Dermis microvascular lymphatic vessel endothelial cell (primary cell): ENCODE measurements at places on chromosomes 2 and 18.

GRCh38 chr2:200235533-200235932 lies 71.0 kb upstream of the SPATS2L start:
- no peak for DNase-seq

GRCh38 chr18:26909599-26910290 lies 44.2 kb upstream of the AQP4 start:
- no peak for DNase-seq

GRCh38 chr2:136085453-136086209 lies 32.3 kb downstream of the CXCR4 start:
- no peak for DNase-seq

- no peak for DNase-seq
Observed at GRCh38 chr18:27447451-27447881, 262.4 kb upstream of the CHST9 start.

GRCh38 chr2:61434314-61434713 lies 36.6 kb downstream of the USP34 start:
- DNase-seq, result no peak

DNA sequence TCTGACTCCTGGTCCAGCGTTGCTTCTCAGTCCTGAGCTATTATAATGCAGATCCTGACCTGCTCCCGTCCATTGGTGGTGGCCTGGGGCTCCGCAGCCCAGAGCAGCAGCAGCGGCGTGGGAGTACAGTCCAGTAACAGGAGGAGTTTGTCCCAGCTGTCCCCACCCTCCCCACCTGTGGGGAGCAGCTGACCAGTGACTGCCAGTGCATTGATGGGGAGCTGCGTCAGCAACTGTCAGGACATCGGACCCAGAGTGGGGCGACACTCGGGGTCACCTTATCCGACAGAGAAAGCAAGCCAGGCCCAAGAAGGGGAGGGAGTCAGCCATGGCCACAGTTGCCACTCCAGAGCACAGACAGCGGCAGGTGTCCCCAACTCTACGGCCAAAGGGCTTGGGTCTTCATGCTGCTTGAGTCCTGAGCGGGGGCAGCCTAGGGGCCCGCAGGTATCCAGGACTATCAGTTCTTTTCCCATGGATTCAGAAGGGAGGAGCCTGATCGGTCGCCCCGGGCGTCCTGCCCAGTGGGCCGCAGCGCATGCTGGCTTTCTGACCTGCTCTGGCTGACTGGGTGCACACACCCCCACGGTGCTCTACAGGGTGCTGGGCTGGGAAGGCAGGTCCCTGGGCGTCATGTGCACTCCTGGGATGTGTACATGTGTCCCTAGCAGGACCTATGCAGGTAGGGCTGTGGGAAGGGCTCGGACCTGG lies 29.7 kb downstream of the DNMT3A start:
- DNase-seq, result no peak

DNA sequence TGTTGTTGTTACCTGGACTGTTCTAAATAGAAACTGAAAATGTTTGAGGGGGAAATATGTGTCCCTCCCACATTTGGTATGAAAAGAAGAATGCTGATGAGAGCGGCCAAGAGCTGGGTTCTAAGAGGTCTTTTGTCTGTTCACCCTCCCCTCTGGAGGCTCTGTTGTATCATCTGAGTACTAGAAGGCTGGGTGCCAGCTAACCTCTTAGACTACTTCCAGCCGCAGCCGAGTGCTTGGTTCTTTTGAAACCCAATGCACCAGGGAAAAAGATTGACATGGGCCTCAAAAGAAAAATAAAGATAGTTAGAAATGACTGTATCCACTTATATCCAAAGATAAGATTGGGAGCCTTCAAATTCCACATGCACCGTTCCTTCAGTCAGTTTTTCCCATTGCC lies 255.9 kb downstream of the TXNL1 start:
- no peak for DNase-seq

GRCh38 chr2:64987956-64988419 lies 1.2 kb upstream of the SLC1A4 start:
- DNase-seq, result peak; percentile 36

DNA sequence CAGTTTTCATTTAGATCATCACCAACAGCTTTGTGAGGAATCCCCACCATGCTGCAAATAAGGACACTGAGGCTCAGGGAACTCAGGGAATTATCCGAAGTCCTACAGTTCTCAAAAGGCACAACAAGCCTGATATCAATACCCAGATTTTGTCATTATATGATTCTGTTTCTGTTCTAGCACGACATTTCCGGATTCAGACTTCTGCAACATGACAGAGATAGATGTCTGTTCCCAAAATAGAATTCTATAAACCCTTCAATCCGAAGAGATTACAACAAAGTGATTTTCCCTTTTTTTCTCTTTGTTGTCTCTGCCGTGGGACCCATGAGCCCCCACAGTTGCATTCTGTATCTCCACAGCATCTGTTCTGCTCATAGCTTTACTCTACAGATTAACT lies 72.0 kb downstream of the DOCK10 start:
- DNase-seq, result no peak

DNA sequence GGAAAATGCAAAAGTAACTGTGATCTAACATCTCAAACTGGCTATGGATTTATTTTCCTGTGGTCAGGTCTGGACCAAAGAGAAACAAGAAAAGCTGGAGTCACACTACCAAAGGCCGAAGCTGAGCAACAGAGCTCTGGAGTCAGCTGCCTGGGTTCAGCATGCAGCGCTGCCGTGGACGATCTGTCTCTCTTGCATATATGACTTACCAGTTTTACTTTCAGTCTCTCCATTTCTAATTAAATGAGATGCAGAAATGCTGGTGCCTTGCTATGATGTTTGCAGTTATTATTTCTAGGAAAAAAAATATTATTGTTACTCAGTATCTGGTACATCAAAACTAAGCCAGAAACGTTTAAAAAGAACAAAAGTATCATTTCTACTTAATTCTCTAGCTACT lies 813.2 kb downstream of the RNF144A start:
- DNase-seq, result no peak

GRCh38 chr2:10576456-10576855 lies 113.3 kb downstream of the NOL10 start:
- no peak for DNase-seq

- DNase-seq, result no peak
Observed at GRCh38 chr2:45864121-45864520, 212.6 kb downstream of the PRKCE start.

DNA sequence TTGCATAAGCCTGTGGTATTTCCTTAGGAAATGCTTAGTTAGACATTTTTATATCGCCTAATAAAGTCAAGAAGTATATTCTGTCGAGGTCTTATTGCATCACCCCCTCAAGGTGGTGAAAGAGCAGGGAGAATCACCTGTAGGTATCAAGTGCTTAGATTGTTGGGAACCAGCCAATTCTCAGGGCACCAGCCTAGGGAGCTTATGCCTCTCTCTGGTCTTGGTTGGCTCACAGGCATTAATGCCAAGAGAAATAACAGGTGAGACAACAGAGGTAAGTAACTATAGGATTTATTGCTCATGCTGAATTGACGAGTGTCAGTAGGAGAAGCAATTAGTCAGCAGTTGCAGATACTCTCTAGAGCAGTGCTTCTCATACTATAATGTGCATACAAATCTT lies 663.3 kb upstream of the ZNF804A start:
- DNase-seq, result no peak

GRCh38 chr2:60867848-60868247 lies 13.5 kb upstream of the REL start:
- no peak for DNase-seq

- no peak for DNase-seq
Observed at GRCh38 chr2:237472187-237472712, 14.8 kb upstream of the MLPH start.

DNA sequence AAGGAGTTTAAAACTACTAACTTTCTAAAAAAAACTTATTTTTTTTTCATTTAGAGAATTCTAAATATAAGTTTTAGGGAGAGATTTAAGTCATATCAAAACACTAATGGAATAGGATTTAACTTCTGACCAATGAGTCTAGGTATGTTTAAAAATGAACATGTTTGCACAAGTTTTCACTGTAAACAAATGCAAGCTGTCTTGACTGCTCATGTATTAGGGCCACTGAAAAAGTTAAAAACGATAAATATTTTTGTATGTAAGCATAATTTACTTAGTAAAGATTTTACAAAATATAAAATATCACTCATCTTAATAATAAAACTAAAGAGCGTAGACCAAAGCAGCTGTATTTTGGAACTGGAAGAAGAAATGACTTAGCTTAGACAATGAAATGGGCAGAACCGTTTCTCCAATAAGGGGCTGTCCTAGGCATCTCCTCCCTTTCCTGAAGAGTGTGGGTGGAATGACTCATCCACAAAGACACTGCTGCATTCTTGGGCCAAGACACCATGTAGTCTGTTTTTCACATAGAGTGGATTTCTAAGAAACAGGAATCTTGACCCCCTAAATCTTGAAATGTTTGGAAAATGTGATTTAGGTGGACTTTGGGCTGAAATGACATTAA lies 118.8 kb downstream of the MEP1B start:
- DNase-seq, result peak; percentile 67

GRCh38 chr2:236673823-236674185 lies 104.2 kb downstream of the ACKR3 start:
- DNase-seq, result no peak

- DNase-seq, result no peak
Observed at GRCh38 chr2:230872151-230872967, 7.6 kb downstream of the ITM2C start.

DNA sequence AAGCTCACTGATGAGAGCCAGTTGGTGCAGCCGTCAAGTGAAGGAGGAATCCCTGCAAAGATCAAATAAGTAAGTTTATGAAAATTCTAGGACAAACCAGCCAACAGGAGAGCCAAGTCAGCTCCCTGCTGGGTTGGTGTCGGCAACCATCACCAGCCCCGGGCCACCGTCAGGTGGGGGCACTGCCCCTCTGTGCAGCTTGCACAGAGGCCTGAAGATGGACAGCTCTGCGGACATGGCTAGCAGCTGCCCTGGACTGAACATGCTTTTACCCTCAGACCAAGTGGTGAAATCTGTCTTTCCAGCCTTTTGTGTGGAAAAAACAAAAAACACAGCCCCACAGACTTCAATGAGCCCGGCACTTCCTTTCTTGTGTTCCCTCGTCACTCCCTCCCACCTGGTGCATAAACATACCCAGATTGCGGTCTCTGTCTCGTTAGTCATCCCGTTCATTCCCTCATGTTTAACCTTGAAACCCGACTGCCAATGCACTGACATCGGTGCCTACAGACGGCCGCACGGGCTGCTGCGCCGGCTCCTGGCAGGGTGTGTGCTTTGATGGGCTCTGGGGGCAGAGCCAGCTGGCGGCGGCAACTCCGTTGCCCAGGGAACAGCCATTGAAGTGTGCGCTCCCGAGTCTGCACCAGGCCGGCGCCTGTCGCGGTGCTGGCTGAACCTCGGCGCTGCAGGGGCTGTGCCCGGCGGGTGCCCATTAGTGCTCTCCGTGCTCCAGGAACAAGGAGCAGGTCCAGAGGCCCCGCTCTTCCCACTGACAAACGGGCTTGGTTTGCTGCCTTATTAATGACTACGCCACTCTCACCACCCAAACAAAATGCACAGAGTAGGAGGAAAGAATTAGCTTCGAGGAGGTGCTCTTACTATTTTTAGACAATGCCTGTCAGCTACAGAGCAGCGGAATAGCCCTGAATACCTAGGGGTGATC lies 95.3 kb downstream of the EIPR1 start:
- peak; percentile 10 for DNase-seq

DNA sequence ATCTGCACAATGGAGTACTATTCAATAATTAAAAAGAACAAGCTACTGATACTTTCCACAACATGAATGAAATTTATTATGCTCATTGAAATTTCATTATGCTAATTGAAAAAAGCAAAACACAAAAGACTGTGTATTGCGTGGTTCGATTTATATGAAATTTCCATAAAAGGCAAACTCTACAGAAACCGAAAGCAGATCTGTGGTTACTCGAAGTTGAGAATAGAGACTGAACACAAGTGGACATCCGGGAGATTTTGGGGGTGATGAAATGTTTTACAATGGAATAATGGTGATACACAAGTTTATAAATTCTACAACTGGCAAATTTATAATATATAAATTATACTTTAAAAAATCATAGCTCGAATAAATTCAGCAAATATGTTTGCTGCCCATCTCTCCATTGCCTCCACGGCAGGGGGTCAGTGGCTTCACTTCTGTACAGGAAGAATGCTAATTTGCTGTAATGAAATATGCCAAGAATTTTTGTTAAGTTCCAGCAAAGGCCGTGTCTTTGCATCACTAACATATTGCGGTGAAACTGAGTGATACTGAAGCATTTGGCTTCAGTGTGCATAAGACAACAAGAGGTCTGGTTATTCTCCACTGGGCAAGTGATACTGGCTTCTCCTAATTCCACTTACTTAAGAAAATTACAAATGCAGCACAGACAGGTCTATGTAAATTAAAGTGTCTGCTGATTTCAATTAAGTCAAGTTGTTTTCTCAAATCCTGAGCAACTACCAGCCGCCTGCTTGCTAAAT lies 96.7 kb downstream of the TMEM163 start:
- DNase-seq, result no peak

DNA sequence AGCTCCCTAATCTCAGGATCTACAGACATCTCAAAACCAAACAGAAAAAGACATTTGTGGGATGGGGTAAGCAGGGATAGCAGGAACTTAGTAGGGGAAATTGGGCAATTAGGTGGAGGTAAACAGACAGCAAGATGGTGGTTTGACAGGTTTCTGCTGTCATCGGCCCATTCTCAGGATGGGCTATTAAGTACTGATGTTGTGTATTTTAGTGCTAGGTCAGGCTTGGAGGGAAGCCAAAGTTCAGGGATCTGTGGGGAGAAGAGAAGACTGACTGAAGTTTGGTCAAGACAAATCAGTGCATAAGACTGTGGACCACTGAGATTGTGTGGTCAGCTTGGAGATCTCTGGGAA lies 96.8 kb upstream of the THUMPD2 start:
- no peak for DNase-seq

GRCh38 chr2:158905784-158906183 lies 62.7 kb upstream of the TANC1 start:
- DNase-seq, result no peak

- no peak for DNase-seq
Observed at GRCh38 chr2:120758181-120759144, 22.8 kb downstream of the GLI2 start.

GRCh38 chr18:6414723-6415417 lies at the start of gene L3MBTL4:
Gene L3MBTL4, minus strand, starts transcription at chr18:6414911. Its CDS starts 103,286 bp downstream, at chr18:6311625.
- DNase-seq, result no peak

GRCh38 chr2:192500550-192501200 lies 305.9 kb upstream of the TMEFF2 start:
- DNase-seq, result no peak

GRCh38 chr2:64534363-64534762 lies 10.2 kb downstream of the AFTPH start:
- no peak for DNase-seq

- no peak for DNase-seq
Observed at GRCh38 chr2:191114403-191114886, 36.3 kb downstream of the STAT4 start.

- no peak for DNase-seq
Observed at GRCh38 chr2:239548451-239548871, 147.6 kb upstream of the HDAC4 start.

DNA sequence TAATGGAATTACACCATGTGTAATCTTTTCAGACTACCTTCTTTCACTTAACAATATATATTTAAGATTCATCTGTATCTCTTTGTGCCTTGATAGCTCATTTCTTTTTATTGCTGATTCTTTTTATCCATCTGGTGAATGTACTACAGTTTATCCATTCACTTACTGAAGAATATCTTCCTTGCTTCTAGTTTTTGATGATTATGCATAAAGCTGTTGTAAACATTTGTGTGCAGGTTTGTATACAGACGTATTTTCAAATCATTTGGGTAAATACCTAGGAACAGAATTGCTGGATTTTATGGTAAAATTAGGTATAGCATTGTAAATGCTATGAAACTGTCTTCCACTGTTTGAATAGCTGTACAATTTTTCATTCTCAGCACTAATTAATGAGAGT lies 592.6 kb upstream of the HS6ST1 start:
- no peak for DNase-seq

- no peak for DNase-seq
Observed at GRCh38 chr2:122800781-122801180, 1045.3 kb downstream of the TSN start.
